H1 (cell line): ENCODE measurements at places on chromosomes 16 and 17.

GRCh38 chr17:9801505-9801904 is 10.1 kb upstream of the DHRS7C start:
- no peak for DNase-seq

GRCh38 chr17:48054238-48055185 is 6.4 kb downstream of the NFE2L1 start:
- peak; percentile 89 for DNase-seq

- no peak for DNase-seq
These were observed 6.4 kb downstream of the FCSK start for GRCh38 chr16:70460737-70461261.

DNA sequence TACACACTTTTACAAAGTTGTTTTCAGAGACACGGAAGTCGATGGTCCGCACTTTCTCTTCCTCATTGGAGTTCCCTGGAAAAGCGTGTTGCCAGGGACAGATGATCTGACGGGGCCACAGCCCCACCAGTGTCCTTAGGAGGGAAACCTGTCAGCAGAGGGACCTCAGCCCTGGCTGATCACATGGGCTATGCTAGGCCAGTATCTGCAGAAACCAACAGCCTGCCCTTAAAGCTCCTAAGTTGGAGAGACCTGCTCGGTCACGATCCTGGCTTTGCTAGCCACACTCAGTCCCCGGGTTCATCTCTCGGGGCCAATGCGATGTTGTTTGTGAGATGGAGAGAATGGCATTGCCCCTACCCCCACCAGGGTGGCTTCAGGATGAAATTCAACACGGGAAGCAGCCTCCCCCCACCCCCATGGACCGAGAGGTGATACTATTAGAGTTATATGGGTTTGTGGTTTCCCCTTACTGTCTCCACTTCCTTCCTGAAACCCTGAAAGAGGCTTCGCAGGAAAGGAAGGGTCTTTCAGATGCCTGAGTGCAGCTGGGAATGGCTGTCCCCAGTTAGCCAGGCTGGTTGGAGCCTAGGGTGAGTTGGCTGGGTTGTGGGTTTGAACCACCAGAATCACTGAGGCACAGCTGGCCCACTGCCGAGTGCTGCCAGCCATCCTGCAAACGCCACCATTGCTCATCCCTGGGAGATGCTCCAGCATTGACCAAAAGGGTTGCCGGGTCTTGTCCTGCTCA is 16.6 kb downstream of the RMI2 start:
- no peak for DNase-seq

- DNase-seq, result no peak
These were observed 41.7 kb downstream of the ANKFY1 start for GRCh38 chr17:4221899-4222659.

DNA sequence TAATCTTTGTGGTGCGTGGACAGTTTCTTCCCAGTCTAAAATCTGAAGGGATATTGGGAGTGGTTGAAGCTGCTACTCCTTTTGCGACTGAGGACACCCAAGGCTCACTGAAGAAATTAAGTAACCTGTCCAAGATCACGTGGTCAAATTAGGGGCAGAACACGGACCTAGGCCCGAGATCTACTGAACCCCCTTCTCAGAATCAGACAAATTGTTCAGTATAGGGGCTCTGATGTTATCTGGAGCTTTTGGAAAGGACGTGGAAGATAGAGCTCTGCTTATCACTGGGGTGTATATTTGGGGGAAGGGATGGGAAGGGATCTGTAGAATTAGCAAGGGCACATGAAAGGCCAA is 857 bp downstream of the TANGO6 start:
- no peak for DNase-seq

GRCh38 chr16:30186782-30187555 is 3.6 kb downstream of the CORO1A start:
- DNase-seq, result no peak

DNA sequence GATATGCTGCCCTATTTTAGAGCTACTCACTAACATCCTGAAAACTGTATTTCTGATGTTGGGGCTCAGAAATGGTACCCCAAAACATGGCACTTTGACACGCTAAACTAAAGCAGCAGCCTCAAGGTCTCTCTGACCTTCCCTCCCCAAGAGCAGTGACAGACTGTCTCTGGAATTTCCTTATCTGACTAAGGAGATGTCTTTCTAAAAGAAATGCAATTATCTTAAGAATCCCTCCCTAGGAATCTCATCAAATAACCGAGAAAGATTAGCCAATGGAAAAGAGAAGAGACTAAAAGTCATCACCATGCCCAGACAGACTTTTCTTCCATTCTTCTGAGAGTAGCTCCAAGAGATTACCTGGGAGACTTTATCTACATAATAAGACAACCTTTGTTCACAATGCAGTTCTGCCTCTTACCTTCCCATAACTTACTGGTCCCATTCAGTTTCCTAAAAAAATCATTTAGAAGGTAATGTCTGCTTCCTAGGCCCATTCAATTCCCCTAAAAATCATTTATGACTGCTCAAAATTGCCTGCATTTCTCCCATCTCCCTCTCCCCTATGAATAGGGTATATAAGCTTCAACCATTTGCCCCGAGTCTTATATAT is 123.9 kb downstream of the CPPED1 start:
- no peak for DNase-seq

DNA sequence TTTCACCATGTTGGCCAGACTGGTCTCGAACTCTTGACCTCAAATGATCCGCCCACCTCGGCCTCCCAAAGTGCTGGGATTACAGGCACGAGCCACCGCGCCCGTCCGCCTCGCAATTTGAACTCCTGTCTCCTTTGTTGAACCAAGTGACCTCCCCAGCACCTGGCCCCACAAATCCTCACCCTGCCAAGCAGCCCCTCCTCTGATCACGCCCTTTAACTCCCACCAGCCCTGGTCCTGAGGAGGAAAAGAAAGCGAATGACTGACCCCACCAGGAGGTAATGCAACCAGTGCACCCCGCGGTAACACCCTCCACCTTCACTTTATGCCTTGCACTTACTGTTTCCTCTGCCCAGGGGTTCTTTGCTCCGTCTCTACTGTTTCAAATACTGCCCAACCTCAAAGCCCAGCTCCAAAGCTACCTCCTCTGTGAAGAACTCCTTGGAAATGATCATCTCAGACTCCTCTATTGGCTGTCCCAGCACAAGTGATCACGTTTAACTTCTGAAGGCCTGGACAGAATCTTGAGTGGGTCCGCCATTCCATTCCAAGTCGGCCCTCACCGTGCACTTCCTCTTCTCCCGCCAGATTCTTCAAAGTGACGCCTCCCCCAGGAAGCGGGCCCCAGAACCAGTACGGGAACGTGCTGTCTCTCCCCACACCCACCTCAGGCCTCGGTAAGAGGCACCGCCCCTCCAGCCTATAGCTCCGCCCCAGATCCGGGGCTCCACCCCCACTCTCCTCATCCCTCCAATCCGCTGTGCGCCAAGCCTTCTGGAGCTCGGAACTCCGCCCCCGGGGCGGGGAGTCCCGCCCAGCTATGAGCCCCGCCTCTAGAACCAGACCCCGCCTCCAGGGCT is 4.4 kb downstream of the CD19 start:
- DNase-seq, result peak; percentile 94

DNA sequence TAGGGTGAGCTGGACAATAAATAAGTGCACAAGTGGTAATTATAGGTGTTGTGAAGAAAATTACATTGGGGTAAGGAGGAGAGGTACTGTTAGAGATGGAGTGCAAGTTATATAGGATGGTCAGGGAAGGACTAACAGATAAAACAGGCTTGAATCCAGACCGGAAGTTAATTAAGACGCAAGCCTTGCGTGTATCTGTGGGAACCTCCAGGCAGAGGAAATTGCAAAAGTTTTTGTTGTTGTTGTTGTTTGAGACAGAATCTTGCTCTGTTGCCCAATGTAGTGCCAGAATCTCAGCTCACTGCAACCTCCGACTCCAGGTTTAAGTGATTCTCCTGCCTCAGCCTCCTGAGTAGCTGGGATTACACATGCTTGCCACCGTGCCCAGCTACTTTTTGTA is 2.4 kb upstream of the ZNF18 start:
- no peak for DNase-seq

- DNase-seq, result no peak
These were observed 178.3 kb downstream of the ENGASE start for GRCh38 chr17:79252886-79253285.

- no peak for DNase-seq
These were observed at the start of gene B3GNT9 for GRCh38 chr16:67150833-67151396. TSS of gene B3GNT9 (minus strand) at chr16:67150998. CDS start at chr16:67150485, 513 bp downstream.

DNA sequence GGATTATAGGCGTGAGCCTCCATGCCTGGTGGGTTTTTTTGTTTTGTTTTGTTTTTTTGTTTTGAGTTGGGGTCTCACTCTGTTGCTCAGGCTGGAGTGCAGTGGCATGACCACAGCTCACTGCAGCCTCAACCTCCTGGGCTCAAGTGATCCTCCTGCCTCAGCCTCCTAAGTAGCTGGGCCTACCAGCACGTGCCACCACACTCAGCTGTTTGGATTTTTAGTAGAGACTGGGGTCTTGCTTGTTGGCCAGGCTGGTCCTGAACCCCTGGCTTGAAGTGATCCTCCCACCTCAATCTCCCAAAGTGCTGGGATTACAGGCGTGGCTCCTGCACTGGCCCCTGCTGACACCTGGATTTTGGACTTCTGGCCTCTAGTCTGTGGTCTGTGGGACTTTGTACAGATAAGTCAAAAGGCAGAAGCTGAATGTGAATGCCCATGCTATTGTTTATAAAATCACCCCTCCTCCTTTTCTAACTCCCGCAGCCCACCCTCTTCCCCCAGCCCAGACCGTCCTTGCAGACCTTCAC is 5.7 kb downstream of the SNAI3 start:
- no peak for DNase-seq

DNA sequence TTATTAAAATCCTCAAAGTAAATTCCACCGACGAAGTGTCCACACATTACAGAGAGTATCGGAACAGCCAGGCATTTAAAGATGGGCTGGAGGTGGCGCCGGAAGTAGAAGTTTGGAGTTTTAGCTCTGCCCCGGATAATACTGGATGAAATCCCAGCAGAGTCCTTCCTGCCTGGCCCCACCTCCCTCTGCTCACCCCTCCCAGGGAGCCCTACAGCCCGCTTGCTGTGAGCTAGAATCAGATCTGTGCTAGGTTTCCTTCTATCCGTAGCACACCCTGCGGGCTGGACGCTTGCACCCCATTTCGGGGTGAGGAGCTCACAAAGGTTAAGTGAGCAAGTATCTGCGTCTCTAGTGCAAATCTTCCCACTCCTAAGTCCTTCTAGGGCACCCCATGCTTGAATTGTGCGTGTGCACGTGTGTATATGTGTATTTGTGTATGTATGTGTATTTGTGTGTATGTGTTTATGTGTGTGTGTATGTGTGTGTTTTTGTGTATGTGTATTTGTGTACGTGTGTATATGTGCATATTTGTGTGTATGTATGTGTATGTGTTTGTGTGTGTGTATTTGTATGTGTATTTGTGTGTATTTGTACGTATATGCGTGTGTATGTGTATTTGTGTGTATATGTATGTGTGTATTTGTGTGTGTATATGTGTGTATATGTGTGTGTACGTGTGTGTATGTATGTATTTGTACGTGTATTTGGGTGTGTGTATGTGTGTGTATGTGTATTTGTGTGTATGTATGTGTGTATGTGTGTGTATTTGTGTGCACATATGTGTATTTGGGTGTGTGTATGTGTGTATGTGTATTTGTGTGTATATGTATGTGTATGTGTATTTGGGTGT is 61.4 kb downstream of the HAPSTR1 start:
- no peak for DNase-seq

GRCh38 chr16:4016005-4016352 is 100.3 kb downstream of the ADCY9 start:
- DNase-seq, result no peak

GRCh38 chr16:80288616-80289015 is 252.2 kb upstream of the DYNLRB2 start:
- DNase-seq, result no peak

DNA sequence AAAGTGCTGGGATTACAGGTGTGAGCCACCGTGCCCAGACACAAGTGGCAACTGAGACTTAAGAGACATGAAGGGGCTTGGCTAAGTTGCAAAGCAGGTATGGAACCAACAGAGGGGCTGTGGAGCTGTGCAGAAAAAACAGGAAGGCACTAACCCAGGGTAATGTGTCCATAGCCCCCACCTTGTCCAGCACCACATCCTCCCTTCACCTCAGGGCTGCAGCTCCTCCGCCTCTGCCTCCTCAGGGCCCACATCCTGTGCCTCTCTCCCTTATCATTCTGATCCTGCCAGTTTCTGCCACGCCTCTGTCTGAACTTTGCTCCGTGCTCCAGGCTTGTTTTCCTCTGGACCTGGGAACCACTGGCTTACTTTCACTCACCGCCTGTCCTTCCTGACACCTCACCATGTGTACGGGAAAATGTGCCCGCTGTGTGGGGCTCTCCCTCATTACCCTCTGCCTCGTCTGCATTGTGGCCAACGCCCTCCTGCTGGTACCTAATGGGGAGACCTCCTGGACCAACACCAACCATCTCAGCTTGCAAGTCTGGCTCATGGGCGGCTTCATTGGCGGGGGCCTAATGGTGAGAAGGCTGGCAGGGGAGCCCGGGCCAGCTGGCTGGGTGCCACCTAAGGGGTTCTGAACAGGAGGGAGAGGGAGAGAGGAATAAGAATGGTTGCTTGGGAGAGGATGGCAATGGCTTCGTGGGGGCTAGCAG is at the start of gene TM4SF5:
TM4SF5 (plus strand) TSS at position 368 of the 716 bp plus-strand sequence; CDS start at position 405, 37 bp downstream.
- DNase-seq, result no peak

- peak; percentile 93 for DNase-seq
These were observed 16.5 kb downstream of the CCDC102A start for GRCh38 chr16:57519796-57520360.

GRCh38 chr17:63450551-63450950 is 4.4 kb upstream of the CYB561 start:
- DNase-seq, result no peak

DNA sequence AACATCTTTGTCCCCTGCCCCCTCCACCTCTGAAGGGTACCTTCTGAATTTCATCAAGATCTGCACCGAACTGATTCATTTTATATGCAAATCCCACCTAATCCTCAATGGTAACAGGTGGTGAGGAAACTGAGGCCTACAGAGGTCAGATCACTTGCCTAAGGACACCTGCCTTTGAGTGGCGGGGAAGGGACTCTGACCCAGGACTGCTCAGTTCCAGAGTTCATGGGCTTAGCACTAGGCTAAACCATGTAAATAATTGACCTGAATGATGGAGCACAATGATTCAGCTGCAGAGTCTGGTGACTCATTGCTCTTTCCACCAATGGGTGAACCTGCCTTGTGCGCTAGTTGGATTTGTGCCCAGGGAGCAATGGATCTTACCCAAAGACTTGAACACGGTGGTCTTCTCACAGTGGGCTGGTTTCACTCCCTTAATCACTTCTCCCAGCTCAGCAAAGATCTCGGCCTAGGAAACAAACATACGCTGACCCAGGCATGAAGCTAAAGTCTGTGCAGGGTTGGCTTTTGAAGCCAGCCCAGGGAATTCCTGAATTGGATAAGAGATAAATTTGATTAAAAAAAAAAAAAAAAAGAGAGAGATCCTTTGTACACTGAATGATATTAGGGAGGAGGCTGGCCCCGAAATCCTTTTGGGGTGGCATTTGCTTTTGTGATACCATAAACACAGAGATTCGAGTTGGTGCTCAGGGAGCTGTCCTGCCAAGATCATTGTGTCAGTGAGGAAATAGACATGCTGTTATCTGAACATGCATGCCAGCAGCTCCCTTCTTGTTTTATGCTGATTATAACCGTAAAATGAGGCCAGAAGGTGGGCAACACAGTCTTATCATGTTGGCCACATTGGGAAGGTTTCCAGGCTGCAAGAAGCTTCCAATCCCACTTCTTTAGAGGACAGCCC is 17.0 kb downstream of the CRYM start:
- no peak for DNase-seq

- no peak for DNase-seq
These were observed 255.6 kb downstream of the HS3ST3A1 start for GRCh38 chr17:13346081-13346533.

GRCh38 chr16:23948949-23949411 is 113.2 kb downstream of the PRKCB start:
- DNase-seq, result no peak
